ENCODE measurements at places on chromosomes 7 and 10. TPM values are rescaled to one million over a fixed set of nuclear protein-coding genes. Genes with fewer than 3 reads are reported as not detected.

GRCh38 chr7:36523371-36524101, 133.9 kb downstream of the ANLN start:
- DNase-seq, result no peak

The LLCFC1 gene
- not detected for total RNA-seq

DNA sequence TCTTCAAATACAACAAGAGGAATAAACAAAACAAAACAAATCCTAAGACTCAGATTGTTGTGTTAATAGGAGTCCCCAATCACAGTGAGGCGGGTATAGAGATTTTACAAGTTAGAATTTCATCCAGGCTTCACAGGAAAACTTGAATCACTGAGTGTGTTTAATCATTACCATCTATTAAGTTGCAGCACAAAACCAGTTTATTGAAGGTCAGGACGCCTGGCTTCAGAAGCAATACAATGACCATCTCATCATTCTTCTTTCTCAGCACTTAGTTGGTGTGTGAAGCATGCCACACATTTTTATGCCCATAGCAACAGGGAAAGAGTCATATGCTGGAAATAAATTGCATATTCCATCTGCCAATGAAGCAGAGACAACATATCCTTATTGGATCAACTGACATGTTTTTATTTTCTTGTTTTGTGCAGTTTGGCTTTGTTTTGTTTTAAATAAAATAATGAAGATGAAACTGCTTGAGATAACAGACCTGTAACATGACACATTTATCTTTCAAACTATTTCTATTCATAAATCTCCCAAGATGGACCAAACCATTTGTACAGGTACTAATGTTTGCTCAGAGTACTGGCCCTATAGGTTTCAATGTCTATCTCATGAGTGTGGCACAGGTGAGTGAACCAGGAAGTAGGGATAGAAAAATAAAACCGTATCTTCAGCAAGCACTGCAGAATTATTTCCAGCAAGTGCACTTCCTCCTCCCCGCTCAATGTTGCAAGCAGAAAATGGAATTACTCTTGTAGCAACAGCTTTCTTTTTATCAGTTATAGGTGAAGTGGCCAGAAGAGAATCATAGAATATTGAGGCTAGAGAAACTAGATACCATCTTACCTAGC, 40.4 kb downstream of the TAC1 start:
- DNase-seq, result no peak

DNA sequence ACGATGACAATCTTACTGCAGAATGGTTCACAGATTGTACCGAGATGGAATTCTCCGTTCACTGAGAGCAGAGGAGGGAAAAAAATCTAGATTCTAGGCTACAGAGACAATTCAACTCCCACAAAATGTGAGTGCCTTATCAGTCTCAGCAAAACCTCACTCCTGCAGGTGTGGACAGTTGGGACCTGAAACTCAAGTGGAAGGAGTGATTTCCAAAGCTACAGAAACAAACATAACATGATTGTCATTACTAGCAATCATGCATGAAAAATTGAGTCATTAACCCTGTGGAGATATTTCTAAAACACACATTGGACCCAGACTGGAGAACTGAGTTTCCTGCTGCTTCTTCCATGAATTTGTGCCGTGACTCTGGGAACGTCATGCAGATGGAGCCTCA, 70.3 kb downstream of the CALML3 start:
- DNase-seq, result no peak

- DNase-seq, result no peak
Observed at GRCh38 chr7:120060875-120061274, 212.1 kb upstream of the KCND2 start.

The MYO1G gene
- 403 TPM for total RNA-seq
